ENCODE measurements at places on chromosomes 5 and 9. TPM values are rescaled to one million over a fixed set of nuclear protein-coding genes. Genes with fewer than 3 reads are reported as not detected.

- no peak for DNase-seq
Observed at GRCh38 chr5:67120032-67120431, 76.6 kb downstream of the CD180 start.

GRCh38 chr5:74616236-74617146 is 24.0 kb downstream of the ENC1 start:
- no peak for DNase-seq

GRCh38 chr5:147169399-147169798 is 65.4 kb upstream of the STK32A start:
- DNase-seq: no peak

DNA sequence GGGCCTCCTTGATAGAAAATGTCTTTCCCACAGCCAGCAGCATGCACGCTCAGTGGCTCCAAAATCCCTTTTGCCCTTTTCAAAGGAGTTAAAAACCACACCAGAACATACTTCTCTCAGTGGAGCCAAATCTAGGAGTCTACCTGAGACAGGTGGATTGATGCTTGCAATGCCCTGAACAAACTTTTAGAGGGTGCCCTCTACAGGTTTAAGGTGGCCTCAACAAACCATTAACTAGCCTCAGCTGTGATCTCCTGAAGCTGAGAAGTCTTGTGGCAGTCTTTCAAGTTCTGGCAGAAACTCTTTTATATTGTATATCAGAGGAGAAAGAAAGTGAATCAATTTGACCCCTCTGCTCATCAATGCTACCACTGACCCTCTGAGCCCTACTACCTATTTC is 125.4 kb downstream of the MED27 start:
- no peak for DNase-seq

DNA sequence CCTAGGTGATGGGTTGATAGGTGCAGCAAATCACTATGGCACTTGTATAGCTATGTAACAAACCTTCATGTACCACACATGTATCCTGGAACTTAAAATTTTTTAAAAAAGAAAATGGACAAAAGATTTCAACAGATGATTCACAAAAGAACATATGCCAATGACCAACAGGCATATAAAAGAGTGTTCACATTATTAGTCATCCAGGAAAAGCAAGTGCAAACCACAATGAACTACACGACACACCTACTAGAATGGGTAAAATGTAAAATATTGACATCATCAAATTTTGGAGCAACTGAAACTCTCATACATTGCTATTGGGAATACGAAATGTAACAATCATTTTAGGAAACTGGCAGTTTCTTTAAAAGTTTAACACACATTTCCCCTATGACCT is 109.9 kb downstream of the YIPF5 start:
- DNase-seq: no peak

GRCh38 chr9:100939636-100940035 is 88.9 kb upstream of the PLPPR1 start:
- no peak for DNase-seq

DNA sequence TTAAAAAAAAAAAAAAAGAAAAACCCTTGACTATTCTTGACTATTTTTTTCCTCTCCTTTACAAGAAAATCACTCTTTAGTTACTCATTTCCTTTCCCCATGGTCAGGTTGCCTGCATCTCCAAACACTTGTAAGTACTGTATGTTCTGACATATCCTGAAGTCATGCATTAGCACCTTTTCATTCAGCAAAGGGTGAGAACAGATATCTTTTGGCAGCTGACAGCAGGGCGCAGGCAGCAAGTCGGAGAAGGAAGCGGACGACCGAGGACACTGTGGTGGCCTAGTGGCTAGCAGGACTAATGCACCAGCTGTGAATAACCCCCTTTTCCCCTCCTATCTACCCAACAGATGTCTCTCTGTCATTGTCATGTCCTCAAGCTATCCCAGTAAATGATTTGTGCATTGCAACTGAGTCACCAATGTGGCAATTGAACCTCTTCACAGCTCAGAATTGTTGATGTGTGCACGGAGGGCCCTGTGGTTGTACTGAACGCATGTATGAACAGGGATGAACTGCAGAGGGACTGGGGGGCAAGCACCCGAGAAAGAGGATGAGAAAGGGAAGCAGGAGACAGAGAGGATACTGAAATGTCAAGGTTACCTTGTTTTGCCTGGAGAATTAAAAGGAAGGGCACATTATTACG is 996.0 kb upstream of the ARRDC3 start:
- no peak for DNase-seq

DNA sequence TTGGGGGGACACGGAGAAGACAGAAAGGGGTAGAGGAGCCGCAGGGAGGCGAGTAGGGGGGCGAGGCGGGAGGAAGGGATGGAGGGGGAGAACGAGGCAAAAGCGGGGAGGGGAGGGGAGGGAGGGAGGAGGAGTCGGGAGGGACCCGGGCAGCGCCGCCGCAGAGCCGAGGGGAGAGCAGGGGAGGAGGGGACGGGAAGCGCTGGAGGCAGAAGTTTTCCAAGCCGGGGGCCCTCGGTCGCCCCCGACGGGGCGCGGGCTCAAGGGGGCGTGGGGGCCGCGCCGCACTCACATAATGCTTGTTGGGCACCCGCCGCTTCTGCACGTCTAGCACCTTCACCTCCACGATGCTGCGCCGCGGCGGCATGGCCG is 353 bp downstream of the SH3PXD2B start:
- no peak for DNase-seq

MEIKIN gene
- not detected for total RNA-seq

STKLD1 gene
- 0.27 TPM for total RNA-seq

KCNV2 gene
- not detected for total RNA-seq

TMEM252 gene
- total RNA-seq: not detected

DOCK2 gene
- total RNA-seq: 7.9 TPM

LCN9 gene
- total RNA-seq: not detected

SAXO1 gene
- total RNA-seq: not detected
